ENCODE measurements at places on chromosomes 5 and 9. TPM values are rescaled to one million over a fixed set of nuclear protein-coding genes. Genes with fewer than 3 reads are reported as not detected.

MUSK gene
- 0.45 TPM for total RNA-seq

- no peak overlapping the region for H3K4me3 ChIP-seq
- H3K27me3 ChIP-seq: no peaks in the 10 kb centered on the region
- no peaks in the 10 kb centered on the region for H3K4me1 ChIP-seq
- no peak for DNase-seq
- no peak overlapping the region for H3K27ac ChIP-seq
Observed at GRCh38 chr5:150987746-150988145, 32.6 kb upstream of the GPX3 start.

DNA sequence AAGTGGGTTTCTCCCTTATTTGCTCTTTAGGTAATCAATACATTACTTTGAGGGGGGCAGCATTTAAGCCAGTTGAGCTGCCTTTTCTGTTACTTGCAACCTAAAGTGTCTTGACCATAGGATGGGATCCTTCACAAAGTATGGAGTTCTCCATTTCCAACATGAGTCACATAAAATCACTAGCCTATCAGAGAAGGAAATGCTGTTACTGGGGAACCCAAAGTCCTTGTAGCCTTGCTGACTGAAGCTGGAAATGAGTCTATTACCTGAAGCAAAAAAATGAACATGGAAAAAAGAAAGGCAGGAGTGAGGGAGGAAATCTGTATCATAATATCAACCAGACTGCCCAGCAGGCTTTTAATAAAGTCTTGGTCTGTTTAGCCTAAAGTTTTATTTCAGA, 42.8 kb upstream of the SLIT3 start:
- no peak overlapping the region for H3K4me3 ChIP-seq
- no peak for DNase-seq
- H3K36me3 ChIP-seq: no peaks in the 10 kb centered on the region
- H3K27me3 ChIP-seq: no peaks in the 10 kb centered on the region
- H3K4me1 ChIP-seq: no peaks in the 10 kb centered on the region
- no peak overlapping the region for H3K27ac ChIP-seq

DNA sequence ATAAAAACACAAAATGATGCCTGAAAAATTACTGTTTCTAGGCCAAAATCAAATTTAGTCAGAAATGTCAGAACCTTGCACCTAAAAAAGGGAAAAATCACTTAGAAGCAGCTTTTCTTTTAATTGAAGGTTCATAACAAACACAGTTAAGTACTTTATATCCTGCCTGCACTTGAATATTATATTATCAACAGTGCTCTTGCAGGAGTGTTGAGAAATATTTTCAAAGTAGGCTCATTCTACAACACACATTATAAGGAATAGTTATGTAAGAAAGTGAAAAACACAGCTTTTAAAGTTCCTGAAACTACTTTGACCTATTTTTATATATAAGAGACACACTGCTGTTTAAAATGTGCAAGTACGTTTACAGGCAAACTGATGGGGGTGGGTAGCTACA, 8.3 kb downstream of the EDIL3 start:
- no peak overlapping the region for H3K27ac ChIP-seq
- DNase-seq: no peak
- no peaks in the 10 kb centered on the region for H3K27me3 ChIP-seq

- peaks cover 2% of the 10 kb centered on the region for H3K4me1 ChIP-seq
- peaks cover under 1% of the 10 kb centered on the region for H3K36me3 ChIP-seq
- no peak overlapping the region for H3K4me3 ChIP-seq
Observed at GRCh38 chr5:1791176-1791575, 8.5 kb downstream of the MRPL36 start.

DNA sequence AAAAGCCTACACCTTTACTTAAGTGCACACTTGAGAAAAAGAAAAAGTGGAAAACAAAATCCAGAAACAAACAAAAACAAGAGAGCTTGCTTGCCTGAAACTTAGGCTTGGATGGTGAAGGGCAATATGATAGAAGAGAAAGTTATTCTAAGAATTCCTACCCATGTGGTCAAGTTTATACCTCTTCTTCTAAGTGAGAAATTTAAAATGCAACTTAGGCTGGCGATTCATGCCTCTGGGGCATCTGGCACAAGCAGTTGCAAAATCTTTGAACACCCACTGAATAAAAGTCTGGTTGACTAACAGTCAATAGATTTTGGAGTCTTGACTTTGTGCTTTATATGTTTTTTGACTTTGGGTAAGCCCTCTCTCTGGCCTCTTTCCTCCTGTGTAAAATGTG, 239.6 kb downstream of the KDM4C start:
- H3K4me1 ChIP-seq: no peaks in the 10 kb centered on the region
- no peak overlapping the region for H3K27ac ChIP-seq
- no peak overlapping the region for H3K4me3 ChIP-seq
- peaks cover 47% of the 10 kb centered on the region for H3K36me3 ChIP-seq
- H3K27me3 ChIP-seq: no peaks in the 10 kb centered on the region

Data from suprapubic skin (tissue), 4 donors.